Left renal pelvis (tissue), 4 donors: ENCODE measurements at places on chromosomes 5 and 9. TPM values are rescaled to one million over a fixed set of nuclear protein-coding genes. Genes with fewer than 3 reads are reported as not detected.

DNA sequence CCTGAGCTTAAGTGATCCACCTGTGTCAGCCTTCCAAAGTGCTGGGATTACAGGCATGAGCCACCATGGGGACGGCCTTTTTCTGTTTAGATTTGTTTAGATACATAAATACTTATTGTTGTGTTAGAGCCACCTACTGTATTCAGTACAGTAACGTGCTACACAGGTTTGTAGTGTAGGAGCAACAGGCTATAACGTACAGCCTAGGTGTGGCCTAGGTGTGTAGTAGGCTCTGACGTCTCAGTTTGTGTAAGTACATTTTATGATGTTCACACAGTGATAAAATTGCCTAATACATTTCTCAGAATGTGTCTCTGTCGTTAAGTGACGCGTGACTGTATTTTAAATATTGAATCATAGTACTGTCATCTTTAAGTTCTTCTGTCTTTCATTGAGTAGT lies 84.1 kb downstream of the MELK start:
- no peak for DNase-seq

Gene IL9
- polyA plus RNA-seq, result not detected

- DNase-seq, result peak; percentile 45
These were observed 372.0 kb upstream of the KIF2A start for GRCh38 chr5:61933787-61934626.

DNA sequence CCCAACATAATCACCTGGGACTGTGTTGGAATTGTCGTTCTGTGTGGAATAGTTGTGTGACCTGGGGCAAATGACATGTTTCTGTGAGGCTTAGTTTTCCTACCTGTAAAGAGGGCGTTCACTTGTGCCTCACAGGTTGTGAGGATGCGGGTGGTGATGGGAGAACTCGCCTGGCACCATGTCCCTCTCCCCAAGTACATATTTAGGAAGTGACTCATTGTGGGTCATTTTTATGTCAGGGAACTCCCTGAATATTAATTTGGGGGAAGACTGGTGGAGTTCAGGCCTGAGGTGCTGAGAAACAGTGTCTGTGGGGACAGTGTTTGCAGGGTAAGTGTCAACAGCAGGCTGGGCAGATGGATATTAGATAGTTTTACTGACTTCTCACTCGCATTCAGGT lies 144.7 kb downstream of the KDM4C start:
- no peak for DNase-seq

- peak; percentile 5 for DNase-seq
These were observed 546.9 kb upstream of the C9orf72 start for GRCh38 chr9:28120184-28120583.

Gene NRG2
- 2.0 TPM for polyA plus RNA-seq

DNA sequence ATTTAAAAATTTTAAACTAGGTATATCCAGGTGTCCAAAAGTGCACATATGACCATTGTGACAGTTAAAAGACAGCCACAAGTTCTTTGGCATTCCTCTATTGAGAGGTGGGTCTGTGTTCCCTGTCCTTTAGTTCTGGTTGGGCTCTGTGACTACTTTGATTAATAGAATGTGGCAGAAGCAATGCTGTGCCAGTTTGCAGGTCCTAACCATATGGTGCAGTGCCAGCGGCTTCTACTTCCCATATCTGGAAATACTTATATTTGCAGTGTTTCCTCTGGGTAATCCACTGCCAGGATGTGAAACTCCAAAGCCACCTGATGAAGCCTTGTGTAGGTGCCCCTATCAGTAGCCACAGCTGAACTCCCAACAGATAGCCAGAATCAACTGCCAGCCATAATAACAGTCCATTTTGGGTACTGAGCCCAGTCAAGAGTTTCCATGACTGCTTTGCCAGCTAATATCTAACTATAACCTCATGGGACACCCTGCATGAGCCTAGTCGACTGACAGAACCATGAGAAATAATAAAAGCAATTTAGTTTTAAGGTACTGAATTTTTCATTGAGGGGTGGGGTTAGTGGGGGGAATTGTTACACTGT lies 361.0 kb upstream of the SEMA6A start:
- DNase-seq, result no peak

Gene MYMK
- polyA plus RNA-seq, result not detected

Gene PCDHGB3
- 2.3 TPM for polyA plus RNA-seq

Gene GRM6
- polyA plus RNA-seq, result 1.4 TPM

- DNase-seq, result no peak
These were observed 55.2 kb upstream of the NEK6 start for GRCh38 chr9:124202447-124202971.

Gene NXNL2
- 3.0 TPM for polyA plus RNA-seq

- DNase-seq, result peak; percentile 77
These were observed 963 bp upstream of the HTR1A start for GRCh38 chr5:63963080-63963735.

DNA sequence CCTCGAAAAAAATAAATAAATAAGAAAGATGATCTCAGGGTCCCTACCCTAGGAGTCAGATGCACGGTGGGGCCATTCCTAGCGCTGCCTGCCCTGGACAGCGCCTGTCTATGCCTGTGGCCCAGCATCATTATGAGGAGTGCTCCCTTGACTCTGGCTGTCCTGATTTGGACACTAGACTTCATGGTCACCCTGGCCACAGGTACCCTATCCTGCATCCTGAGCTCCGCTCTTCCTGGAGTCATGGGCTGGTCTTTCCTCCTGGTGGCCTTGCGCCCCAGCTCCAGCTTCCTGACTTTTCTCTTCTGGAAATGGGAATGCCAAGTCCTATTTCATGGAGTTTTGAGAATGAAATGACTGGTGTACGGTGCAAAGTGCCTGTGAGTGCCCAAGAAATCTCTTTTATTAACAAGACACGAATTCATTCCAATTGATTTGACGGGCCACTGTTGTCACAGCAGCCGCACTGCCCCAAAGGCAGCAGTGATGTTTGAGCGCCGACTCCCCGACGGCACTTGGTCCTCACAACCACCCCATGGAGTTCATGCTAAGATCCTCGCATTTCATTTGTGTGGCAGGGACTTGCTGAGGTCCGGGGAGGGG lies 564 bp upstream of the AIF1L start:
- DNase-seq, result no peak

DNA sequence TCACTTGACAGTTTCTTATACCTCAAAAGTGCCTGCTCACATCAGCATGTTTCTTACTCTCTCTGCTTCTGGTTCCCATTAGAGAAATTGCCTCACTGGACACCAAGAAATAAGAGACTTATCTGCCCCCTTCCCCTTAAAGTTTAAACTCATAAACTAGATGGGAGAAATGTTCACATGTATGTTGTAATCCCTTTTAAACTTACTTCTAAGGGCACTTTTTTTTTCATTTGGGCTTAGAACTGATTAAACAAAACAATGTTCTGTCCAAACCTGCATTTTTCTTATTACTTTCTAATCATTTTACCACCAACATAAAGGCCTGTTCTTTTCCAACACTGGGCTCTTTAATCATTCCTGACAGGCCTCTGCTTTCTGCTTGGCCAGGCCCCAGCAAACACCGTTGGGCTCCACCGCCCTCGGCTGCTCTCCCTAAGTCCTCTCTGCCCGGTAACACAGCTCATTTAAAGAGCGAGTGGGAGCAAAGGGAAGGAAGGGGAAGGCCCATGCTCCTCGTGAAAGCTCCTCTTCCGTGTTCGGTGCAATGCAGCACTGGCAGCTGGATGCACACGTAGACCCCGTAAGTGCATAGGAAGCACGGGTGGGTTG lies 53.4 kb downstream of the ROR2 start:
- DNase-seq, result peak; percentile 63

DNA sequence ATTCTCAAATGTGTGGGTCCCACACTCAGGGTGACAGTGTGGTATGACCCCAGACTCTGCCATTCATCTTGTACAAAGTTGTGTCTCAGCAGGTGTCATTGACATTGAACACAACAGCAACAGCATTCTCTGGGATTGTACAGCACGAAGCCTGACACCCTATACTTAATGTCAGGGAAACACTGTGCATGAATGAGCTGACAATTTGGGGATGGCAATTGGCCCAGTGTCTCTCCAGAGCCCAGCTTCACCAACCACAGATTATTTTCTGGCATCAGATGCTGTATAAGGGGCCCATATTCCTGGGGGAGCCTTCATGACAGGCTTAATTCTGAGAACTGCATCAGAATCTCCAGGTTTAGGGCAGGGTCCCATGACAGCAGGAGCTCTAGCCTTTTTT lies 143.2 kb downstream of the GCNT1 start:
- no peak for DNase-seq

DNA sequence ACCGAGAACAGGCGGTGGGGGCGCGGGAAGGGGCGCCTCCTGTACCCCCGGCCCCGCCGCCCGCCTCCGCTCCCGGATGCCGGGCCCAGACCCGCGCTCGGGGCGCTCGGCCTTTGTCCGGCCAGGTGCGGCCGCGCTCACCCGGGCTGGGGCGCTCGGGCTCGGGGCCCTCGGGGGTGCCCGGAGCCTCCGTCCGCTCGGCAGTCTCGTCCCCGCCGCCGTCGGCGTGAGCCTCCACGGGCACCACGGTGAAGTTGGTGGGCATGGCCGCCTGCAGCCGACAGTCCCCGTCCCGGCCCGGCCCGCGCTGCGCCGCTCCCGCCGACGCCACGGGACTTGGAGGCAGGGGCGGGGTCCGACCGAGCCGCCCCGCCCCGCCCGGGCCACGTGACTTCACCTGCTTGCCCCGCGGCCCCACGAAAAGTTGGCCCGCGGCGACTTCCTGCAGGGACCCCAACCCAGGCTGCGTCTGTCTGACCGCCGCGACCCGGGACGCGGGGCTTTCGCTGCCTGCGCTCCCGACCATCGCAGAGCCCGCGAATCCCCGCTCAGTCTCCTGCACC lies at the start of gene SLC12A7:
TSS of gene SLC12A7 (minus strand) at position 337 of the 563 bp plus-strand sequence. CDS start at position 265, 72 bp downstream.
- no peak for DNase-seq

Gene LCN15
- polyA plus RNA-seq, result 0.14 TPM

- no peak for DNase-seq
These were observed 281.4 kb downstream of the ISL1 start for GRCh38 chr5:51664491-51665250.

Gene MEF2C
- polyA plus RNA-seq, result 29.4 TPM

Gene DNAH5
- polyA plus RNA-seq, result 0.40 TPM

Gene GCNT4
- 19.2 TPM for polyA plus RNA-seq

DNA sequence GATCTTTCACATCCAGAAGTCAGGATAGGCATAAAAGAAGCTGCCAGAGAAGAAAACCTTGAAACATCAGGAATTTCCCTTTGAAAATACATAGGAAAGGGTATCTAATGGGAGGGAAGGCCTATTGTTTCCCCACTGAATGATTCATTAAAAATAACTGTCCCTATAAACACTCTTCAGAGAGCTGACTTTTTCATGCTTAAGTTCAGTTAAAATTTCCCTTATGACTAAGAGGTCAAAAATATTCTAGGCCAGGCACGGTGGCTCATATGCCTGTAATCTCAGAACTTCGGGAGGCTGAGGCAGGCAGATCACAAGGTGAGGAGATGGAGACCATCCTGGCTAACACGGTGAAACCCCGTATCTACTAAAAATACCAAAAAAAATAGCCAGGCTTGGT lies 499.5 kb downstream of the ENC1 start:
- DNase-seq, result no peak

Gene ZFP2
- polyA plus RNA-seq, result 7.8 TPM

DNA sequence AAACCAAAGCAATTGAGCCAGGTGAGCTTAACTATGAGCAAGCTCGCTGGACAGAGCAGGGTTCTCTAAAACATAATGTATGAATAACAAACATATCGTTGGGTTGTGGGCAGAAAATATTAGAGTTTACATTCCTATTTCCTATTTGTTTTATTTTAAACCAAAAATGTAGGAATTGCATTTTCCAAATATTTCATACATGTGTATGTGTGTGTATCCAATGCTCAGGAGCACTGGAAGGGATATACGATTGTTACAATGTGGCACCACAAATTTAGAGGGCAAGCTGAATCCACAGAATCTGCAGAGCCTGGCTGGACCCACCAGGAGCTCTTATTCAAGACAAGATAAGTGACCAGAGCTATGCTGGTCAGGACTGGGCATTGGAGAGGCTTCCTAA lies 325.3 kb upstream of the HAPLN1 start:
- DNase-seq, result no peak

GRCh38 chr9:34989946-34990635 lies 546 bp downstream of the DNAJB5 start:
- DNase-seq, result peak; percentile 64

Gene SLC46A2
- polyA plus RNA-seq, result 0.10 TPM

GRCh38 chr5:115961381-115962238 lies 665 bp upstream of the LVRN start:
- no peak for DNase-seq

Gene EEIG1
- 45.6 TPM for polyA plus RNA-seq

DNA sequence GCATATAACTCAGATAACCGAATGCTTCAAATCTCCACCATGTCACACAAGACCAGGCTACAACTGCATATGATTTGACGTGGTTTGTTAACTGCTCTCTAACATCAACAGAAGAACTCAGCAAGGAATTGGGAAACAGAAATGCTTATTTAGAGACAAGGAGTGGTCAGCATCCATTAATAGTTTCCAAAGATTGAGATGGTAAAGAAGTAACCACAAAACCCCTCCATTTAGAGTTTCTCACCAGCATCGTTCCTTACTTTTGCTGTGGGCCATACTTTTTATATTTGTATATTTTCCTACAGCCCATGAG lies 25.2 kb downstream of the DPYSL3 start:
- no peak for DNase-seq

DNA sequence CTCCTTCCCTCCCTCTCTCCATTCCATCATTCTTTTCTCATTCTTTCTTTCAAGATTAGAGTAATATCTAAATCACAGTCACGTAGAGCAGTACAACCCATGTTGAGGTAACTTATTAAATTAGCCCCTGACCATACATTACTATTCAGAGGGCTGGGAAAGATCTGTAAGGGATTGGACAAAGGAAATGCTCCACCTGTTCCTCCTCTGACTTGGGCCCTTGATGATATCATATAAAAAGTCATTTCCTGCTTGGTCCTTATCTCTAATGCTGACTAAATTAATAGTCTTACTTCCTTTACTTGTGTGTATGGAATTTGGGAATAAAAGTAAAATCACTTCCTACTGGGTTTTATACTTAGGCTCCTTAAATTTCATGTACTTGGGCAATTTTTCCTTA lies 40.8 kb downstream of the SNX18 start:
- DNase-seq, result no peak

- DNase-seq, result no peak
These were observed 16.2 kb upstream of the MAT2B start for GRCh38 chr5:163489055-163489744.

- no peak for DNase-seq
These were observed 15.2 kb upstream of the MAP3K1 start for GRCh38 chr5:56800186-56800585.

DNA sequence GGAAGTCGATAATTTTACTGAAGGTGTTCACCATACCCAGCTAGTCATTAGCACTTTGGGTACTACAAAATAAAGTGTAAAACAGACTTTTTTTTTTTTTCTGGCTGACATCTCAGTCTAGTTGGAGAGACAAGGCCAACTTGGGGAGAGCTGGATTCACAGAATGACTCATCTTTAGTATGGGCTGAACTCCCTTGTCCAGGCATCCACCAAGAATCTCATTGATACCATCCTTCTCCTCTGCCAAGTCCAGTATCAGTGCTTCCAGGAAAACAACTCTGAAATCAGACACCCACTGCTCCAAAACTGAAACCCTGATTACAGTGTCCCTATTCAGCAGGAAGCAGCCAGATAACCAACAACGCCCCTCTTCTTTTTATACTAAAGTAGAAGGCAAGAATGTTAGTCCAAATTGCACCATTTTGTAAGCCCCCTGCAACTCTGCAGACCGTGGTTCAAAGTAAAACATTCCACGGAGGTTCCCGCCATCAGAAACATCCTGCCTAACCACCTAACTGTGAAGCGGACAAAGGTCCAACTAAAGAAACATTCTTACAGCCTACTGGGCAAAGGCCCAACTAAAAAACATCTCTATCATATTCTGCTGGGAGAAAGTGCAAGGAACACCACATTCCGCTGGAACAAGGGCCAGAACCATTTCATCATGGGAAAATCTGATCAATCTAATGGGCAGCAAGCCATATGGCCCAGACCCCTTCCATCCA lies 728.2 kb downstream of the BRINP1 start:
- DNase-seq, result no peak
